ENCODE measurements at places on chromosomes 5 and 9.

DNA sequence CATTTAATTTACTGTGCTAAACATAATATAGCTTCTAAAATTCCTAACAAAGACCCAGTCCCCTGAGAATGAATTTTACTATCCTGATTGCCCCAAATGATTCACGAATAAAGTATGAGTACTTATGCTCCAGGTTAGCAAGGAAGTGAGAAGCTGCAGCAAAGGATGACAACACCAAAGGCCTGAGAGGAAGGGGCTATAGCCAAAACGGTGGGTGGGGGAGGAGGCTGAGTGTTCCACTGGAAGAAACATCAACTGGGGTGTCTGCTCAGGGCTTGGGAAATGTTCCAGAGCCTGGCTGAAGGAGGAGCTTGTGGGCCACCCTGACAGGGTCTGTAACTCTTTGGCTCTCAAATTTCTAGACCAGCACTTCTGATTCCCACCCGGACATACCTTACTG, 157.3 kb downstream of the ADAMTS12 start:
- ATAC-seq = no peak

DNA sequence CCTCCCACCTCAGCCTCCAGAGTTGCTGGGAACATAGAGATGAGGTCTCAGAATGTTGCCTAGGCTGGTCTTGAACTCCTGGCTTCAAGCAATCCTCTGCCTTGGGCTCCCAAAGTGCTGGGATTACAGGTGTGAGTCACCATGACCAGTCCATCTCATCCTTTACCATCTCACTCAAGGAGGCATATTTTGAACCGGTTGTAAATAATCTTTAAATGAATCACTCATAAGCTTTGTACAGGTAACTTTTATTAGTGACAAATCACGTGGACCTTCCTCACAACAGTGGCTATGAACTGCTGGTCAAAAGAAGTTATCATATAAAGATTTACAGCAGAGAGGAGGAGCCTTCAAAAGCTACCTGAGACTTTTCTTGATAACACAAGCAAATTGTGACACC, 70.7 kb downstream of the RFK start:
- ATAC-seq = peak; percentile 44

GRCh38 chr5:140298183-140298601, 4.7 kb downstream of the PFDN1 start:
- no peak for ATAC-seq

DNA sequence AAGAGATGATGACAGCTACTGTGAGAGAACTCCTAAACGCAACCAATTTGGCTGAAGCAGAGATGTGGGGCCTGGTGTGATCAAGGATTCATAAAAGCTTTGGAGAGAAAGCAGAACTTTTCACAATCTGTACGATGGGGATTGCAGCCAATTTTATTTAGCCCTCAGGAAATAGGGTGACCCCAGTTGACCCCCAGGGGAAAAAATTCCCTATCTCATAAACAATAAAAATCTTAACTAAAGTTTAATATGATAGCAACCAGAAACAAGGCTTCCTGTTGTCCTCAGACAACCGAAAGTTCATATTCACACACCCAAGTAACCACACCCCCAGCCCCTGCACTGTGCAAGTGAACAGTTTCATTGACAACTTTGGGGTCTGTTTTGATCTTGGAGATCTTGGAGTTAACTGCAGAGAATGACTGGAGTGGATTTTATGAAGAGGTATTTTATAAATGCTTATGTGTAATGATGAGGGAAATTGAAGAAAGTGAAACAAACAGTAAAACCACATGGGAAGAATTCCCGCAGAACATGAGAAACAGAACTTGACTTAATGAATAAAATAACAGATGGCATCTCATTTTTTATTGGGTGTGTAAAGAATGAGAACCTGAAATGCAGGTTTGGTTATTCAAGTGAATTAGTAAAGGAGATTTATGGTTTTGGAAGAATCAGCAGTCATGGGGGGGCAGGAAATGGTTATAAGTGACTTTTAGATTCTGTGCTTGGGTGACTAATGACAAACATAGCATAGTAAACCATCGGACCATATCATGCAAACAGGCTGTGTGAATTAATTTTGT, 94.5 kb downstream of the PDE4D start:
- ATAC-seq = peak; percentile 96

DNA sequence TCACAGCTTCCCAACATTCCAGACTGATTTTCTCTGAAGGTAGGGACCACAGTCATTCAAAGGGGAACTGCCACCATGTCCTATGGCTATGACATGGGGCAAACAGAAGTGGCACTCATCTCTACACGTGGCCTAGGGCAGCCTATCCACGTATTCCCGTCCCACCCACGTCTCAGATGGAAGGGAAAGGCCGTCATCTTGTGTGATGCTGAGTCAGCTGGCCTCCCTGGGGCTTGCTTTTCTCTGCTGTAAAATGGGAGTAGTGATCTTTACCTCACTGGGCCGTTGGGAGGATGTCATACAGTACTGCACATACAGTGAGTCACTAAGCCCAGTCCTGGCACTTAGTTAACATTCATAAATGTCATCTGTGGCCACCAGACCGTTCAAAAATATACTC, 72.3 kb downstream of the RAPGEF1 start:
- ATAC-seq = peak; percentile 56

GRCh38 chr5:179799644-179799973, 5.8 kb downstream of the LTC4S start:
- no peak for ATAC-seq

DNA sequence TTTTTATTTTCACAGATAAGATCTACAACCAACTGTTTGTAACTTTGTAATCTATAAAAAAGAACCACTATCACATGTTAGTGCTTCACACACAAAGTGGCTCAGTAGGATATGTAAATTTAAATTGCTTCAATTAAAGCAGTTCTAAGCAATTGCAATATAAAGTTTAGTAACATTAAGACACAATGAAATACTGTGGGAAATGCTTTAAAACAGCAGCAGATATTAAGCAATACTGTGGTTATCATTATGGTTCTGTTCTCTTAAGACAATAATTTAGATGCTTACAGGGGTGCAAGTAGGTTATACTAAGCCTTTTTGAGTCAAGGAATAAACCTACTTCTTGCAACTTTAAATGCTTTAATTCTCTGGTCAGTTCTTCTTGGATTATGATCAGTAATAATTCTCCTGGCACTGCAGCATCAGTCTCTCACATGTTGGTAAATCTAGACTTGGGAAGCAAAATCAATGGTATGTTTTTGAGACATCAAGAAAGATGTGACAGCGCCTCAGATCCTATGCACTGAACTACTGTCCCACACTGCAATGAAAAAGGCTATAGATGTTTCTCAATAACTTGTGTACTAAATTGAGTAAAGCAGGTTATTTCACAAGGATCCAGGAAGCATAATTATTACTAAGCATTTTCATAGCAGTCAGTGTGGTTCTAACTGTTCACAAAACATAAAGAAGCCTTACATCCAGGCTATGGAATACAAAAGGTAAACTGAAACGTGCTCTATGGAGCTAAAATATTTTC, 338.7 kb upstream of the PDE4D start:
- ATAC-seq = no peak

DNA sequence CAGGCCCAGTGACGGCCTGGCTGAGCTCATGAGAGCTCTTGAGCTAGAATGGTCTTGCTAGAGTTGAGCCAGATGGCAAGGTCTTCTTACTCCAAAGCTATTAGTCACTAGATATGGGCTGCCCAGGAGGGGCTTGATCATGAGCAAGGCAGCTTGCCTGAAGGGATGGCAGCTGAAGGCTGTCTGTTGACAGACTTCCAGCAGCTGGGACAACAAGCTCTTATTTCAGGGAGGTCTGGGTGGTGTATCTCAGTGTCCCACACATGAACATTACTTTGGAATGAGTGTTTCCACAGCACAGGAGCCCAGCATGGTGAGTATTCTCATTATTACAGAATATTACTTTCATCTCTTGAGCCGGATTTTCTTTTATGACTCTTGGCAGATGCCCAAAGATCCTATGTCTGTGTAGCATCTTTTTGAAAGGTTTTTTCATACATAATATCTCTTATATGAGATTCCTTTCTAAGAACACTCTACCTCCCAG, 414.1 kb downstream of the ARHGEF28 start:
- no peak for ATAC-seq

DNA sequence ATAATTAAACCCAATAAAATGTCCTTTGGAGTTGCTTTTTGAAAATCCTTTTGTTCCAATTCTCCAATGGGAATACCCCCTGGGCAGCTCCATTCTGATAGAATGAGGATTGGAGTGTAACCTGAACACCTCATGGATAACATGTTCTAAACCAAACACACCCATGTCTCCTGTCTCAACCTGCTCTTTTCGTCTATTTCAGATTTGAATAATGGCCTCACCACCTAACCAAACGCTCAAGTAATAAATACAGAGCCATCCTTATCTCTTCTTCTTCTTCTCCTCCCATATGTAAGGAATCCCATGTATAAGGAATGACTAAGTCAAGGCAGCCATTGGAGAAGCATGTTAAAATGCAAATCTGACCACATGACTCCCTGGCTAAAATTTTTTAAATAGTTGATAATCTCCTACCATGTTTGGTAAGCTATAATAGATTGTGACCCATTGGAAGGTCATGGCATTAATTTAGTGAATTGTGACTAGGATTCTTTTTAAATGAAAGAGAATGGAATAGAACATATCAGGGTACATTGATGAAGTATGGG, 26.0 kb downstream of the ELL2 start:
- peak; percentile 85 for ATAC-seq

DNA sequence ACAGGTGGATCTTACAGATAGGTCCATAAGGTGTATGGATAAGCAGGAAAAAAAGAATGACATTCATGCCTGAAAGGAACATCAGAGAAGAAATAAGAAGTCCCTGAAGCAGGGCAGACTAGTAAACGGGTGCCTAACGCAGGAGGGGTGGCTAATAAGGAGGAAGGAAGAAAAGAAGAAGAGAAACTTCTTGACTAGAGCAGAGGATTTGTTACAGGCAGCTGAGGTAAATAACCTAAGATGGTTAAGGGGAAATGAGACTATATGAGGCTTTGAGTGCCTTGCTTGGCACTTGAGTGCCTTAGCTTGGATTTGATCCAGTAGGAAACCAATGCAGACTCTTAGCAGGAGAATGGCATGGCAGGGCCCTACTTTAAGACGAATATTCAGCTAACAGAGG, 313.5 kb upstream of the PDE4D start:
- ATAC-seq = no peak

DNA sequence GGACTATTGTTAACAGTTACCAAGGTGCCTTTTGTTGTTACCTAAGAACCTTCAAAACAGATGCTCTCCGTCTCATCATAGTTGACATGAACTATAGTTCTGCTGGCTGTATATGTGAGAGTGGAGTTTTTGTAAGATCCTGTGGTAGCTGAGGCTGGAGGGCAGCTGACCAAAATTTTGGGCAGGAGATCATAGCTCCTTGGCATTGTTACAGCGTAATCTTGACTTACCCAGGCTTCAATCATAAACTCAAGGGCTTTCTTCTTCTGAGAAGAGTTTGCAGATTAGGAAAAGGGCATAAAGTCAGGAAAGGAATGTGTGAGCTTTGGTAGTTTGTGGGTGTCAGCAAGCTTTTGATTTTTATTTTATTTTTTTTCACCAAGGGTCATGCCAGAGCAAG, 34.5 kb downstream of the RCL1 start:
- no peak for ATAC-seq

DNA sequence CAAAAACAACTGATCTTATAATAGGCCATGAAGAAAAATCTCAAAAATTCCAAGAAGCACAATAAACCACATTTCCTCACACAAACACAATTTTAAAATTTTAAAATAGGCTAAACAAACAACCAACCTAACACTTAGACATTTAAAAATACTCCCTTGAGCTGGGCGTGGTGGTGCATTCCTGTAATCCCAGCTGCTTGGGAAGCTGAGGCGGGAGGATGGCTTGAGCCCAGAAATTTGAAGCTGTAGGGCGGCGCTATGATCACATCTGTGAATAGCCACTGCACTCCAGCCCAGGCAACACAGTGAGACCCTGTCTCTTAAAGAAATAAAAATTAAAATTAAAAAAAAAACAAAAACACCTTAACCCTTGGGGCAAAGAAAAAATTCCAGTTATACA, 36.9 kb upstream of the TESK1 start:
- ATAC-seq = no peak

All from esophagus mucosa (tissue), 1 donor.